Adrenal gland (tissue), 19 donors: ENCODE measurements at places on chromosomes 12 and 14. TPM values are rescaled to one million over a fixed set of nuclear protein-coding genes. Genes with fewer than 3 reads are reported as not detected.

PROX2 gene
- polyA plus RNA-seq, result 0.08 TPM

DNA sequence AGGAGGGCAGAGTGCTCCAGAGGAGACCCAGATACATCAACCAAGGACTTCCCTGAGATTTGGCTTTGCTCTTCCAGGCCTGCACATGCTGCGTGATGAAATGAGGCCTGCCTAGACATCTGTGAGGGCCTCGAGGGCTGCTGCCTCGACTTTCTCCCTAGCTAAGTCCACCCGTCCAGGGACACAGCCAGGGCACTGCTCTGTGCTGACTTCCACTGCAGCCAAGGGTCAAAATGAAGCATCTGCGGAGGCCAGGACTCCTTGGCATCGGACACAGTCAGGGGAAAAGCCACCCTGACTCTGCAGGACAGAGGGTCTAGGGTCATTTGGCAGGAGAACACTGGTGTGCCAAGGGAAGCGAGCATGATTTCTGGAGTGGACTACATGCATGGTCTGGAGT, 10.7 kb downstream of the SLC25A47 start:
- H3K36me3 ChIP-seq, result no peaks in the 10 kb centered on the region
- no peak overlapping the region for H3K27ac ChIP-seq
- H3K4me3 ChIP-seq, result no peak overlapping the region
- DNase-seq, result no peak

DNA sequence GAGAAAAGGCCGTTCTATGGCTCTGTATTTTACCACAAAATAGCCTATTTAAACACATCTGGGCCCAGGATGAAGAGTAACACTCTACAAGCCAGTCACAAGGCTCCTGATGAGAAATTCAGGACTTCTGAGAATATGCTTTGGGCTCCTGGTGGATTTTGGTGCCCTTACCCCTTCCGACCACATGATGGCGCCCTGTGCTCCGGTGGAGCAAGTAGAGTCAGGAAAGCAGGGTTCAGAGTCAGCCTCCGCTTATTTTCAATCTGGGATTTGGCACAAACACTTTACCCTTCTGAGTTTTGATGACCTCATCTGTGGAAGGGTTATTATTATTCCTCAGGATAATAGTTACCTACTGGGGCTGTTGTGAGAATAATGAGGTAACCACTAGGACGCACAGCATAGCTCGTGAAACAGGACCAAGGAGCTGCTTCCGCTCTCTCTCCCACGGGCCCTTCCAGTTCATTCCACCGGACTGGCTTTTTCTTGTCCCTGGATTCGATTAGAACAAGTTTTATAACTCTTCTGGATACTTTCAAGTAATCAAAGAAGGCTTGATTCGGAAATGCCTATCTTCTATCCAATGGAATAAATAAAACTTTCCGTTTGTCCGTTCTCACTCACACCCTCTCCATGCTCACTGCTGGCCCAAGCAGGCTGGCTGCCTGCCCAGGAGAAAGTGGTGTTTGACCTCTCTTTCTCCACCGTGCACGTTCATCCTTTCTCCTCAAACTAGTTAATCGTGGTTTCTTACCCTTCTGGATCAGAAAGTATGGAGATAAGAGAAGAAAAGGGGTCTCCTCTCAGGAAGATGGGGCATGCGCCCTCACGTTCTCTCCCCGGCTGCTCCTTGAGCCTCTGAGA, 104.6 kb downstream of the GALC start:
- no peaks in the 10 kb centered on the region for H3K36me3 ChIP-seq
- no peaks in the 10 kb centered on the region for H3K27me3 ChIP-seq
- H3K4me3 ChIP-seq, result no peak overlapping the region

SMIM41 gene
- not detected for polyA plus RNA-seq
